CD8-positive, alpha-beta memory T cell (primary cell): ENCODE measurements at places on chromosomes 6 and 20. TPM values are rescaled to one million over a fixed set of nuclear protein-coding genes. Genes with fewer than 3 reads are reported as not detected.

PI16 gene
- 13.6 TPM for polyA plus RNA-seq

DNA sequence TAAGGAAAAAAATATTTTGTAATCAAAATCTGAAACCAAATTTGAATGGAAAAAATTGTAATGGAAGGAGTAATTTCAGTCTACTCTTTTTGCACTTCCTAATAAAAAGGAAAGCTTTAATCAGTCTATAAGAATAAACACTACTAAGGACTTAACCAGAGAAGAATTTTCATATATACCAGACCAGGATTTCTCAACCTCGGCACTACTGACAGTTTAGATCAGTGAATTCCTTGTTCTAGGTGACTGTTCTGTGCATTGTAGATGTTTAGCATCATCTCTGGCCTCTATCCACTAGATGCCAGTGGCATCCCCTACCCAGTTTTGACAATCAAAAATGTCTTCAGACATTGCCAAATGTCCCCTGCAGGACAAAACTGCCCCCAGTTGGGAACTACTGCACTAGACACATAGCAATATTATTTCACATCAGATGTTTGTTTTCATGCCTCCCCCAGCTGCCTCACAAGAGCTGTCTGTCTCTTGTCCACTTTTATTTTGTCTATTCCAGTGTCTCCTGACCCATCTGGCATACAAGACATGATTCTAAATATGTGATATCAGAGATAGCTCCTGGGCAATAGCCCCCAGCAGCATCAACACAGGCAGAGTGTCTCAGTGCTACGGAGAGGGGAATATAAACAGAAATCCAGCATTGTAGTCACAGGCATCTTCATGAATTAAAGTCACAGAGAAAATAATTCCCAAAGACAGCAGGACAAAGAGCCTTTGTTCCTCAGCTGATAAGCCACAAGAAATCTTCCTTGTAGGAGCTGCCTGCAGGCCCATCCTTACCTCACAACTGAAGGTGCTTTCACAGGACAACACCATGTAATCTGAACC, 27.0 kb downstream of the DNAAF9 start:
- no peak for DNase-seq

TM9SF4 gene
- 44.0 TPM for polyA plus RNA-seq

DNA sequence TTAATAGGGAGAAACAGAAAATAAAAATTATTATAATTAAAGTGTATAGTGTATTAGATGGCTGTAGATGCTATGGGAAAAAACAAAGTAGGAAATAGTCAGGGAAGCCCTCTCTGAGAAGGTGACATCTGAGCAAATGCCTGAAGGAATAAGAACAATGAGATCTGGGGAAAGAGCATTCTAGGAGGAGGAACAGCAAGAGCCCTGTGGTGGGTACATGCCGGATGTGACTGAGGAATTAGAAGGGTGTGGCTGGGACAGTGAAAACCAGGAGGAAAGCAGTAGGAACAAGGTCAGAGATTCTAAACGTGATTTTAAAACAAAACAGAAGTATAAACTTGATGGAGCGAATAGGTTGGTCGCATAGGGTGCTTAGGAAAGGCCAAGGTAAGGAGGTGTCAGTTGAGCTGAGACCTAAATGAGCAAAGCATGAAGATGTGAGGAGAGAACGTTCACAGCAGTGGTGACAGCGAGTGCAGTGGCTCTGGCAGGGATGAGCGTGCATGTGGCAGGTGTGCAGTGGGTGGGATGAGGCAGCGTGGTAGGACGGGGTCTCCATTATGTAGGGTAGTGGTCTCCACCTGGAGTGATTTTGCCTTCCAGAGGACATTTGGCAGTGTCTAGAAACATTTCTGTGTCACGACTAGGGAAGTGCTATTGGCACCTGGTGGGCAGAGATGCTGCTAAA, 97.1 kb upstream of the MRPS10 start:
- no peak for DNase-seq

DNA sequence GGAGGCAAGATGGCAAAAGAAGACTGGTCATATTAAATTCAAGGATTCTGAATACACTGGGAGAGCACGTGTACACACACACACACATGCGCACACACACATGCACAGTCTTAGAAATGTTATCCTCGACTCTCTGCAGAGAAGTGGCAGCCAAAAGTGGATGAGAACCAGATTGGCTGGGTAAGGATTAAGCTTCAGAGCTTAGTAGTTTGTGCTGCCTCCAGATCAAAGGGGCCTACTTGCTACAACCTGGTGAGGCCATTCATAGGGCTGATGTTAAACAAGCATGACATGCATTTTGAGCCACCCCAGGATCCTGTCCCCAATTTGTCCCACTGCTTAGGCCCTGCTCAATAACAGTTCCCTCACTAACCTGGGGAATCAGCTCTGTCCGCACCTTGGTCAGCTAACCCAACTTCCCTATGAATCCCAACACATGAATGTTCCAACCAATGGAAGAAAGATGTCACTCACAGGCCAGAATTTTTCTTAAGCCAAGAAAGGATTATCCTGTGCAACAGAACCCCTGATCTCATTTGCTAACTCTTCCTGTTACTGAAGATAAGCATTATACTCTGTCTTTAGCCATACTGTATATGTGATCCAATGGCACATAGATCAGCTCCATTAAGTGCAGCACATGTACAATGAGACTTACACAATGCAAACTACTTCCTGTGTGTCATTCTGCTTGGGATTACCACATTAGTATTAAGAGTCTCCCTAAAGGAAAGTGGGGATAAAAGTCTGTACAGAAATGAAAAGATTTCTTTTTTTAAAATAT, 31.0 kb downstream of the TOMM6 start:
- no peak for DNase-seq

DNA sequence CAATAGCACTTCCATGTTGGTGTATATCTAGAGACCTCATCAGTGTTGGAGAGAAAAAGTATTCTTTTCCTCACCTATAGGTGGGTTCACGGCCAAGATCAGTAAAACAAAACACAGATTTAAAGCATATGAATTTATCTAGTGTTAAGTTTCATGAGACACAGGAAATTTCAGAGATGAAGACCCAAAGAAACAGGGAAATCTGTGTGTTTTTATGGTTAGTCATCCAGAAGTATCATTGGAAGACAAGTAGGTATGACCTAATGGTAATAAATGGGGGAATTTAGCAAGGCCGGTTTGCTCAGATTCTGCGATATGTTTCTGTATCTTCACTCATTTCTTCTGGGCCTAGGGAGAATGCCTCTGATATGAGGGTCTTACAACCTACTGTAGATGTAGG, 419.6 kb upstream of the MARCKS start:
- DNase-seq = no peak

GRCh38 chr6:56241124-56241802, 6.1 kb downstream of the COL21A1 start:
- no peak for DNase-seq

- no peak for DNase-seq
Observed at GRCh38 chr20:15491575-15491974, 1081.7 kb downstream of the KIF16B start.

SLC22A16 gene
- not detected for polyA plus RNA-seq

DNA sequence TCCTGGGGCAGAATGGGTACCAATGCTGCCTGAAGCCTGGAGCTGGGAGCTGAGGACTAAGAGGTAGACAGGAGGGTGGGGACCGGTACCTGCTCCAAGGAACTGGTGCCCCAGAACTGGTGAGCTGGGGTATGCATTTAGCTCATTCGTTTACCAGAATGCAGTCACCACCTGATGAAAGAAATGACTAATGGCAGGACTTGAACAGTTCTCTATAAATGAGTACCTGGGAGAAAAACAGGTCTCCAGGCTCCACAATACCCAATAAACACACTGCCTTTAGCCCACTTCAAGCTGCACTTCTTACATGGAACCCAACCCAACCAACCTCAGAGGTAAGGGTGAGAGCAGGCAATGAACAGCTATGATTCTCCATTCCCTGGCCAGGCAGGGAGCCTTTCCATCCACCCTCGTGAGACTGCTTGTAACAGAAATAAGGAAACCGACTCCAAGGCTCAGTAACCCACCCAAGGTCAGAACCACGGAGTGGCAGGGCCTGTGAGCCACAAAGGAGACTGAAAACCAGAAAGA, 15.4 kb downstream of the FKBP1A start:
- DNase-seq = no peak

DNA sequence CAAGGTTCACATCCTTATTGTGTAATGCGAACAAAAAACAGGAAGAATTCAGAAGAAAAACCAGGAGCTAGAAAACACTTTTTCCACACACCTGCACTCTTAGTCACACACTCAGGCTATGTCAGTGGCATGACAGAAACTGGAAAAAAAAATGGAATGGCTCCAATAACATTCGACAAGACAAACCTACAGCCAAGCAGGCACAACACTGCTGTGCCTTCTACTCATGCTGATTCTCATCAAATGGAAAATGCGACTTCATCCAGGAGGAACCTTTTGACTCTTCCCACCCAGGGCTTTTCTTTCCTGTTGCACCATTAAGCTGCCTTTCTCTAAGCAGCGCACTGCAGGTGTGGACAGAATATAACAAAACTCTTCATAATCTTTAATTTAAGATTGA, 163.2 kb upstream of the BTBD3 start:
- no peak for DNase-seq
